ENCODE measurements at places on chromosomes 11 and 22. TPM values are rescaled to one million over a fixed set of nuclear protein-coding genes. Genes with fewer than 3 reads are reported as not detected.

ZNHIT2 gene
- 6.1 TPM for total RNA-seq

RFPL1 gene
- total RNA-seq = not detected

EFCAB6 gene
- total RNA-seq = 2.4 TPM

DCHS1 gene
- total RNA-seq = 5.4 TPM

FDX1 gene
- total RNA-seq = 9.5 TPM

CHADL gene
- 0.66 TPM for total RNA-seq

RGL4 gene
- total RNA-seq = not detected

FIBIN gene
- 56.8 TPM for total RNA-seq

ADSL gene
- 106 TPM for total RNA-seq

KCNK4 gene
- not detected for total RNA-seq

C11orf97 gene
- not detected for total RNA-seq

PANX2 gene
- total RNA-seq = 0.79 TPM

TYR gene
- total RNA-seq = not detected

GLYAT gene
- not detected for total RNA-seq

RCE1 gene
- 8.9 TPM for total RNA-seq

IL18BP gene
- 2.2 TPM for total RNA-seq
